ENCODE measurements at places on chromosomes 12 and 14.

DNA sequence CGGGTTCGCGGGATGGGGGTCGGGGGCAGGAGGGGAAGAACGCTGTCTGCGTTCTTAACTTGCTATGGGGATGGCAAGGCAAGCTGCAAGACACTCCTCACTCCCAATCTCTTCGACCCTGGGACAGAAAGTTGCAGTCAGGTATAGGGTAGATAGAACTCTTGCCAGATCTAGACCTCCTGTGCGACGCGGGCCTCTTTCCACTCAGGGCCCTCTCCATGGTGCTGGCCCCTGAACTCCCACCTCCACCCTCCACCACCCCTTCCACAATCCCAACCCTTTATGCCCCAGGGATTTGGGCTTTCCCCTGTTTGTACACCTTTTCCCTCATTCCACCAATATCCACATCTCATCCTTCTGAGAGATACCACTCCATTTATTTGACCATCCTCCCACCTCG, 812 bp downstream of the NABP2 start:
- DNase-seq = no peak

DNA sequence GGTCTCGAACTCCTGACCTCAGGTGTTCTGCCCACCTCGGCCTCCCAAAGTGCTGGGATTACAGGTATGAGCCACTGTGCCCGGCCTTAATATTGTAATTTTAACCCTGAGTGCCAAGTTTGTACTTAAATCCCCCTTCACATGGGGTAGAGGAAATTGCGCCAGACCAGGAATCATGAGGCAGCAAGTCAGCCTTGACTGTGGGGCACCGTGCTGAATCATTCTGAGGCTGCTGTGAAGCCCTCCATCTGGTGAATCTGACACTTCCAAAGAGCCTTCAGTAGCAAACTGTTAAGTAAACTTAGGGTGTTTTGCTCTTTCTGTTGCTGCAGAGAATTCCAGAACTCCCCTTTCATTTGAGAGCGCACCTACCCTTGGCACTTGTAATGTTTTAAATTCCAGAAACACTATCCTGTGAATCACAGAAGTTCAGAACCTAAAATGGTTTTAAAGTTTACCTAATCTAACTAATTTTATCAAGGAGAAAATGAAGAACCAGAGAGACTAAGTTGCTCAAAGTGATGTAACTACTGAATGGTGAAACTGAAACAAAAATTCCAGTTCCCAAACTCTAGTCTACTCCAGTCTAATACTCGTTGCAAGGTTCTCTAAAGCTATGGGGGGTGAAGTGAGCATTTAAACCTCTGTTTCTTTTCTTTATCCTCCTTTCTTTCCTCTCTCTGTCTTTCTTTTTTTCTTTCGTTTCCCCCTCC, 7.5 kb downstream of the HEBP1 start:
- no peak for DNase-seq

DNA sequence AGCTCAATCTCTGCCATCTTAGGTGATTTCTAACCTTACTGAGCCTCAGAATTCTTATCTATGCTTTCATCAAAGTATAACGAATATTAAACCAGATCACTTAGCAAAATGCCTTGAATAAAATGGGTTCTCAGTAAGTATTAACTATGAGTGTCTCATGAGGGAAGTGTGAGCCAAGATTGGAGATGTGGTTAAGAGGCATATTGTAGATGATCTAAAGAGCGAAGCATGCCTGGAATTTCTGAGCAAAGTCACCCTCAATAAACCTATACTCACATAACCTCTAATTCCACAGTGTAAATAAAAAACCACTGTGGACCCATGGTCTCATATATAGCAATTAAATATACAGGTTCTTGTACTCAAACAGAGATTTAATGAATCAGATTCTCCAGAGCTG, 193.1 kb upstream of the FSCB start:
- no peak for DNase-seq

- DNase-seq = no peak
These were observed 10.1 kb upstream of the SLC6A15 start for GRCh38 chr12:84922693-84923092.

GRCh38 chr14:32757568-32757967, 181.1 kb upstream of the NPAS3 start:
- DNase-seq = no peak
